ENCODE measurements at places on chromosomes 1 and 21. TPM values are rescaled to one million over a fixed set of nuclear protein-coding genes. Genes with fewer than 3 reads are reported as not detected.

NR1I3 gene
- not detected for total RNA-seq

ECM1 gene
- total RNA-seq = 637 TPM

PDE9A gene
- 20.7 TPM for total RNA-seq

ACTA1 gene
- total RNA-seq = 1.5 TPM

- DNase-seq = no peak
- no peak overlapping the region for H3K27ac ChIP-seq
- H3K27me3 ChIP-seq = peaks cover 11% of the 10 kb centered on the region
- no peaks in the 10 kb centered on the region for H3K36me3 ChIP-seq
- H3K4me3 ChIP-seq = no peak overlapping the region
- H3K4me1 ChIP-seq = peaks cover 19% of the 10 kb centered on the region
Measured at GRCh38 chr1:85278853-85279314, 2.5 kb upstream of the BCL10 start.

Measured in endothelial cell (in vitro differentiated cells).